ENCODE measurements at places on chromosomes 12 and 14.

GRCh38 chr14:51846631-51847488 lies 13.6 kb upstream of the GNG2 start:
- no peak for DNase-seq

DNA sequence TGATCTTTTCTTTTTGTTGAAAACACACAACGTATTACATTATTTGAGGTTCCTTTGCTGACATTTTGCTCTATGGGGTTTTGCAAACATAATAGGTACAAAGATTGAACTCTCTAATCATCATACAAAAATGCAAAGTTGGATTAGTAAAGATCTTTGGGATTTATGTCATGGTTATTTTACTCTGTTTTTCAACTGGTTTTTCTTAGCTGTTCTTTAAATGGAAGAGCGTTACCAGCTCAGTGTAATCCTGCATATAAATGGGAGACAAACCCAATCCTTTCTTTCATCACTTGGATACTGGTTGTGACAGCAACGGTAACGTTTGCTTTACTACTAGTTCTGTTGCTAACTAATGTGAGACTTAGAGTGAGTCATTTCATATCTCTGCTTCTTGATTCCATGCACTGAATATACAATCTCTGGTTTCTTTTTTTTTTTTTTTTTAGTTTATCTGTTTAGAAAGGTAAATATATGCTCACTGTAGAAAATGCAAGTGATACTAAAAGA lies 104.9 kb upstream of the NOVA1 start:
- DNase-seq, result no peak

DNA sequence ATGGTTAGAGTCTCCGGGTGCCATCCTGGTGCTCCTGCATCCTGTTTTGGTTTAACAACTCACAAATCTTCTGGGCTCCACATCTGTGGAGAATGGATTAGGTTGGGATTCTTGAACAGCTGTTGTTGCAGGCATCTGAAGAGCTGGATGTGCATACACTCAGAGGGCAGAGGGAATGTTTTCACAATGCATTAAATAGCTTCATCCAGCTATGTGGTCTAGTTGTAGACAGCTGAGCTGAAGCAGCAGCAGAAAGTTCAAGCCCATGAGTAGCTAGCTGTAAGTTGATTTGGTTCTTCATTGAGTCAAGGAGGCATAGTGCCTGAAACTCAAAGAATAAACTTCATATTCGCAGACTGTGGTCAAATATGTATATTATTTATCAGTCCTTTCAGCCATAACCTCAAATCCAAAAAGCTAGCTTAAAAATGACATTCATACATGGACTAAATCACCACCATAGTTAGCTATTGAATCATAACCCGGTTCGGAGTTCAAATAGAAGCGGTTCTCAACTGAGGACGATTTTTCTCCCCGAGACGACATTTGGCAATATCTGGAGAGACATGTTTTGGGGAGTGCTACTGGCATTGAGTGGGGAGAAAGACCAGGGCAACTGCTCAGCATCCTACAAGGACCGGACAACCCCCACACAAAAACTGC lies 858 bp upstream of the ANKRD13A start:
- no peak for DNase-seq

DNA sequence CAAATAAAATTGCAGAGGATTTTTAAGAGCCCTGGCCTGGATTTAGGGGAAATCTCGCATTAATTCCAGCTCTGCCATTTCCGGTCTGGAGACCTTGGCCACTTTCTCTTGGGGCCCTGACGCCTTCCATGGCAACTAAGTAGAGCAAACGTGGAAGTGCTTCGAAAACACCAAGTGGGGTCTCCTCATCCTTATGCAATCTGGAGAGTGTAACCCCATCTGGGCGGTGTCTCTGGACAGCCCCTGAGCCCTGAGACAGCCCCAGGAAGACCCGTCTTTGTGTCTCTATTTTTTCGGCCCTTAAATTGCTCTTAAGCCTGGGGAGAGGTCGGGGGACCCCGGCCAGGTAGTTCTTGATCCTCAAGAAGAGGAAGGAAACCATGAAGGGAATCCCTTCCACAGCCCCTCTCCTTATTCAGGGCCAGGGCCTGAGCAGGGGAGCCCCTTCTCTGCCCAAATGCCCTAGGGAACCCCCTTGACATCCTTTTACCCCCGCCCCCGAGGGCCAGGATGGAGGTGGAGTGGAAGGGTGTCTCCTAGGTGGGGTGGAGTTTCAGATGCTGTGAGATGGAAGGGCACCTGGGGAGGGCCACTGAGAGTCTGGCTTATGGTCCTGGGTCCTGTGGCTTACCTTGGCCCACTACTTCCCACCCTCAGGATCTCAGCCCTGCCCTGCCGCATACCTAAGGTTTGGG lies 17.6 kb upstream of the NR4A1 start:
- DNase-seq, result no peak

- DNase-seq, result no peak
Observed at GRCh38 chr12:130043685-130044406, 118.4 kb upstream of the FZD10 start.

DNA sequence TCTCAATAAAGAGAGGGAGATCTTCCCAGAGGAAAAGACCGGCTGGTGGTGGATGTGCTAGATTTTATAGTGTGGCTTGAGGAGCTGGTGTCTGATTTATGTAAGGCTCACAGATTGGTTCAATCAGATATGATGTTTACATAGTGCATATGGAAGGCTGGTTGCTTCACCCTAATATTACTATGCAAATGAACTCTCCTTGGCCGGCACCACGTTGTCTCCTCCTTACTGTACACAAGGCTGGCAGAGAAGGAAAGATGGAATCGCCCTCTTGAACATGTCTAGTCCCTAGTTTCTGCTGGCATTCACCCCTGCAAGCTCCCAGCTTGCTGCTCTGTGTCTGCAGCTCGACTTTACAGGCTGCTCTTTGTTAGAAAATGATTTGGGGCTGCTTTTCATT lies 8.9 kb downstream of the FAM186A start:
- no peak for DNase-seq

DNA sequence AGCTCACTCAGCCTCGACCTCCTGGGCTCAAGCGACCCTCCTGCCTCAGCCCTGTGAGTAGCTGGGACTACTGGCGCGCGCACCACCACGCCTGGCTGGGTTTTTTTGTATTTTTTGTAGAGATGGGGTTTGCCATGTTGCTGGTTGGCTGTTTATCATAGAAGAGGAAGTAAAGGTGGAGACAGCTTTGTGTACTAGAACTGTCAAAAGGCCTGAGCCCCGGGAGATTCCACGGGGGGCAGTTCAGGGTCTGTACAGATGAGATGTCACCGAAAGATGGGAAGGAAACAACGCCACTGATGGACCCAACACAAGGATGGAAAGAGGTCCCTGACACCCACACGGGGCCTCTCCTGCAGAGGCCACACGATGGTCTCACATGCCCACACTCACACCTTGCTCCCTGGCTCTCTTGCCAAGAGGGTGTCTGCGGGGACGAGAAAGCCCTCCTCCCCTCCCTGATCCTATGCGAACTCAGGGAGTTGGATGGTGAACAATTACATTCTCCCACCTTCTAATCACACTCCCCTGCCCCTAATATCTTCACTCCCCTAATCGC lies 66.6 kb downstream of the KDM2B start:
- no peak for DNase-seq

- DNase-seq, result no peak
Observed at GRCh38 chr12:122836027-122836921, 1.0 kb downstream of the HIP1R start.

- no peak for DNase-seq
Observed at GRCh38 chr12:68792952-68793351, 15.0 kb upstream of the MDM2 start.

DNA sequence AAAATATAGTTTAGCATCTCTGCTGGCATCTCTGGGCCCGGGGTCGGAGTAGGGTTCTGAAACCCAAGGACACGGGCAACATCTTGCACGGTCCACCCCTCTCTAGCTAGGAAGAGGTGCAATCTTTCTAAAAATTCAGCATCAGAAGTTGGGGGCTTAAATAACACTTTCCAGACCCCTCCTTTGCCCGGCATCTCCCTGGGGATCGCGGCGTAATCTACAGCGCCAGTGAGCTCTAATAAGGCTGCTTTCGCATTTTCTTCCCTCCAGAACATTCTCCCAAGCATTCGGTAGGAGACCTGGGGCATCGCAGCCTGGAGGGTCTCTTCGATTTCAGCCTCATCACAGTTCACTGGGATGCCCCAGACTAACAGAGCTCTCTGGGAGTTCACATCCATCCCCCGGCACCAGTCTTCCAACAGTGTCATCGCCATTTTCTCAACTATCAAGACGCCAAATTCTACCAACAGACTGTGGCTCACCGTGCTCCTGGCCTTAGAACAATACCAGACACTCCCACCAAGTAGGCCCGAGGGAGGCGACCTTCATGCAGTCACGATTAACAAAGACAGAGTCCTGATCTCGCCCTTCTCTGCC lies 880 bp downstream of the PNMA1 start:
- no peak for DNase-seq

DNA sequence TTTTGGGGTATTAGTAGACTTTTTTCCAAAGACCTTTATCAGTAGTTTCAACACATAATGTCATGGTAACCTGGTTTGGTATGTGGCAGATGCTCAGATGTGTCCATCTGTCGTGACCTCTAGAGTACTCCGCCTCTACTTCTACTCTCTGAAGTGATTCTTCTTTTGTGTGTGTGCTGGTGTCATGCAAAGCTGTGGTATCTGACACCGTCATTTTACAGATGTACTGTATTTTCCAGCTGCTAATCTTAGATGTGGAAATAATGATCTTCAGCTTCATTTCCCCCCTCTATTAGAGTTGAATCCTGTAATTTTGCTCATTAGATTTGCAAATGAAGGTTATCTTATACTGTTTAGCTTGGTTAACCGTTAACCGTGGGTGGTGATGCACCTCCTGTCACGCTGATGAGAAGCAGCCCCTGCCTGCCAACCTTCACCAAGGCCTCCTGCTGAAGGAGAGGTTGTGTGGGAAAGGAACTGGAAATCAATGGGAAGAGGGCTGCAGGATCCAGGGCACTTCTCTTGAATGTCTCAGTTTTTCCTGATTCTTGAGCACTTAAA lies 222.4 kb upstream of the AMIGO2 start:
- no peak for DNase-seq

GRCh38 chr12:132118876-132119275 lies 25.2 kb downstream of the DDX51 start:
- no peak for DNase-seq

DNA sequence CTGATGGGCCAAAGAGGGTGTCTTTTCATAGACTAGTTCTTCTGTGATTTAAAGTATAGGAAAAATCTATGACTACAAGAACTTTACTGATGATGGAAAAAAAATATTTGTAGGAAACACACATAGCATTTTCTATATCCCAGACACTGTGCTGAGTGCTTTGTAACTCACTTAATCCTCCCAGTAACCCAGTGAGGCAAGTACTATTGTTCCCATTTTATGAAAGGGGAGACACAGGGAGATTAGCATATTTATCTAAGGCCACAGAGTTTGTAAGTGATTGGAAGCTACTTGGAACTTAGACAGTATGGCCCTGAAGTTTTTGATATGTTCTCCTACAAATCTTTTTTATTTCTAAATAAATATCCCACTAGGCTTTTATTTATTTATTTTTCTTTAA lies 19.9 kb downstream of the PRPF39 start:
- no peak for DNase-seq

Data from HS-5 (cell line).